ENCODE measurements at places on chromosomes 2 and 18.

- DNase-seq, result no peak
These were observed 163.3 kb downstream of the TFCP2L1 start for GRCh38 chr2:121121661-121122060.

- DNase-seq, result no peak
These were observed 10.6 kb upstream of the MALL start for GRCh38 chr2:110126086-110126773.

- no peak for DNase-seq
These were observed 77.1 kb downstream of the SPATS2L start for GRCh38 chr2:200383380-200384110.

GRCh38 chr18:75156139-75156750, 52.7 kb downstream of the PTGR3 start:
- DNase-seq, result no peak

DNA sequence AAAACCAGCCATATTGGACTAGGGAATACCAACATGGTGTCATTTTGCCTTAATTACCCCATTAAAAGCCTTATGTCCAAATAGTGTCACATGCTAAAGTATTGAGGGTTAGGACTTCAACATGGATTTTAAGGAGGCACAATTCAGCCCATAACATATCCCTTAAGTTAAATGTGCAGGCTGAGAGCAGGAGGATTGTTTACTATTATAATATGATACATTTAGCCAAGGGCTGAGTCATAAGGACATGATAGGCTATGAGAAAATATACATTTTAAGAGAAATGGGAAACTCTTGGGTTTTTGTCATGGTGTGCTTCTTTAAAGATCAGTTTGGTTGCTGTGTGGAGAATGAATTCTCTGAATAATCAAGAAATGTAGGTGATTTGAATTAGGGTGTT, 136.8 kb downstream of the RDH14 start:
- DNase-seq, result no peak

- DNase-seq, result no peak
These were observed 11.3 kb upstream of the ERBB4 start for GRCh38 chr2:212549941-212550340.

DNA sequence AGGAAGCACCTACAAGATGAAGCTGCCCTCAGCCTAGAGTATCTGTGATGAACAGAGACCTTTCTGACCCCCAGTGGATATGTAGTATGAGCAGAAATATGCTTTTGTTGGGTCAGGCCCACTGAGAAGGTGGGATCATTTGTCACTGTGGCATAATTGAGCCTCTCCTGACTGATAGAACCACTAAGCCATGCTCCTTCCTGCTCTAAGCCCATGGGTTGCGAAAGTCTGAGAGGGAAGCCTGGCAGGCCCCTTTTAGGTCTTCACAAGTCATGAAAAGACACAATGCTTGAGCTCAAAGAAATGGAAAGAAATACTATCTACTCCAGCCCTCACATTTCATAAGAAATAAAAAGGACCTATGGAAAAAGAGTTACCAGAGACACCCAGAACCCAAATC, 127.7 kb downstream of the TNS1 start:
- no peak for DNase-seq

DNA sequence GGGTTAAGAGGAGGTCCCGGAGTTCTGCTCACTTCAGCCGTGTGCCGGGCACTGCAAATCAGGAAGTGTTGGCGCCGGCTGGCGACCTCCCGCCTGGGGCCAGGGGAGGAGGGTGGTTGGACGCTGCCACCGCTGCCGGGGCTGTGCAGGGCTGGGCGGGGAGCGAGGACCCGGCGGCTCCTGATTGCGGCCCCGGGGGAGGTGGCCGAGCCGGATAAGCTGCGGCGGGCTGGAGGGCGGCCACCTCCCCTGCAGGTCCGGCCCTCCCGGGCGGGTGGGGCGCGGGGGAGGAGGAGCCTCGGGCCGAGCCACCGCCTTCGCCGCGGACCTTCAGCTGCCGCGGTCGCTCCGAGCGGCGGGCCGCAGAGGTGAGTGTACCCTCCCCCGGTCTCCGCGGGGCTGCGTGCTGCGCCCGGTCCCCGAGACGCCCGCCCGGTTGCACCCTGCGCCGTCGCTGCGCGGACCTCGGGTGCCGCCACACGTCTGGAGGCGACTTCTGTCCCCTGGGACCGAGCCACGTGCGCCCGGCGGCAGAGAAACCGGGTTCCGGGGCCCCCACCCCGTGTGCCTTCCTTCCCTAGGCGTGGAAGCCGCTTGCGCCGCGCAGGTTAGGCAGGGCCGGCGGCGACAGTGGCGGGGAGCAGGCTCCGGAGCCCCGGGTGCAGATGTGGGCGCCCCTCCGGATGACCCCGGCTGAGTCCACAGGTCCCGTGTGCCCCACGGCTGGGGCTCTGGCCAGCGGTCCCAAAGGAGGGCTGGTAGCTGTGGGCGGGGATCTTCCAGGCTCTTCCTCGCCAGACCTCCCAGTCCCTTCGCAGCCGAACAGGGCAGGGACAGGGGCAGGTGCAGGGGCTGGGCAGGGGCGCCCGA, at the start of gene STEAP3:
Gene STEAP3 (plus strand): TSS at position 314 of the 870 bp plus-strand sequence. CDS start 7,179 bp downstream, outside the sequence.
- no peak for DNase-seq

- DNase-seq, result no peak
These were observed 42.6 kb downstream of the RALBP1 start for GRCh38 chr18:9517869-9518268.

DNA sequence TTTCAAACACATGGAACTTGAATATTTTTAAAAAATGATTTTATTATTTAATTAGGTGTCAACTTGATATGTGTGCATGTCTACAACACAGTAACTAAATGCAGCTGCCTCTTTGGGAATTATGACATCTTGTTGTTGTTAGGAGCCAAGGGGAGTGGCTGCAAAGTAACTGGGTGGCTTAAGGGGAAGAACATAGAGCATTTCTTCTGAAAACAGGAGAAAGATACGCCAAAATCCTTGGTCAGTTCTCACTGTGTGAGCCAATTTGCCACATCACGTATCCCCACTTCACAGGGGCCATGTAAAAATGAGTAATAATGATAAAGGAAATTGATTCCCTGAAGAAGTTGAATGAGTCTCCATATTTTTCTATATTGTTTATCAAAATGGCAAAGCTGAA, 309.8 kb upstream of the COL3A1 start:
- no peak for DNase-seq

DNA sequence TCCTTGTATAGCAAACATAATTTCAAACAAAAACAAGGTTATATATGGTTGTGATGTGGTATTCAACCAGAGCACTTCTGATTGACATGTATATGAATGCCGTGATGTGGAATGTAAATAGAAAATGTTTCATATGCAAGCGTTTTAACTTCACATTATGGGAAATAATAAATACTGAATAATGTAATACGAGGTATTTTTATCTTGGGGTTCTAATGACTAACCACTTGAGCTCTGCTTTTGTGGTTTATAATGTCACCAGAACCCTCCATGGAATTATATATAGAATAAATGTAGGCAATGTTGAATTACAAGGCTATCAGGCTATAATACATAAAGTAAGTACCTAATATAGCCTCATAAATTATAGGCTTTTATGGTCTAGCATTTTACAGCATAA, 72.4 kb downstream of the ZNF521 start:
- DNase-seq, result no peak

Measured in effector memory CD4-positive, alpha-beta T cell (primary cell).